Bronchial epithelial cell (primary cell): ENCODE measurements at places on chromosomes 5 and 9. TPM values are rescaled to one million over a fixed set of nuclear protein-coding genes. Genes with fewer than 3 reads are reported as not detected.

RIOK2 gene
- 16.1 and 17.6 TPM in 2 replicates for total RNA-seq

CAMK4 gene
- total RNA-seq = 0.26 TPM in 1 of 2 replicates, not detected in the other

- peak; percentile 87 for DNase-seq
These were observed 110.0 kb downstream of the LURAP1L start for GRCh38 chr9:12884736-12885395.

- DNase-seq = no peak
These were observed 24.8 kb upstream of the GTF3C5 start for GRCh38 chr9:133005957-133006356.

TIMD4 gene
- not detected in 2 replicates for total RNA-seq

FAM153A gene
- total RNA-seq = 0.26 and 0.64 TPM in 2 replicates

DNA sequence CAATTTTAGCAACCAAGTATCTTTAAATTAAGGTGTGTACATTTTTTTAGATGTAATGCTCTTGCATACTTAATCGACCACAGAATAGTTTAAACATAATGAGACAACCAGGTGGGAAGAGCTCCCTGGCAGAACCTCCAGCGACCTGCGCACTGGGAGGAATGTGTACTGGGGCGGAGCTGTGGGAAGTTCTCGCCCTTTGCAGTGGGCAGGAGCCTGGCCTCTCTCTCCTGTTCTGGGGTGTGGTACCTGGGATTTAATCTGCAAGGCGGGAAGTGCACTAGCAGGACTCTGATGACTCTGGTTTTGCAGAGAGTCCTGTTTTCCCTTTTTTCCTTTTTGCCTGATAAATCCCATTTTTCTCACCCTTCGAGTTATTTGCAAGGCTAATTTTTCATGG is 150.7 kb downstream of the SLC28A3 start:
- no peak for DNase-seq

- no peak for DNase-seq
These were observed 21.1 kb downstream of the LIFR start for GRCh38 chr5:38535248-38535750.

CNTNAP3B gene
- 6.4 and 11.1 TPM in 2 replicates for total RNA-seq
